ENCODE measurements at places on chromosomes 1 and 21.
A peak's percentile ranks its signal among the peaks of the same experiment; 100 is the strongest.

DNA sequence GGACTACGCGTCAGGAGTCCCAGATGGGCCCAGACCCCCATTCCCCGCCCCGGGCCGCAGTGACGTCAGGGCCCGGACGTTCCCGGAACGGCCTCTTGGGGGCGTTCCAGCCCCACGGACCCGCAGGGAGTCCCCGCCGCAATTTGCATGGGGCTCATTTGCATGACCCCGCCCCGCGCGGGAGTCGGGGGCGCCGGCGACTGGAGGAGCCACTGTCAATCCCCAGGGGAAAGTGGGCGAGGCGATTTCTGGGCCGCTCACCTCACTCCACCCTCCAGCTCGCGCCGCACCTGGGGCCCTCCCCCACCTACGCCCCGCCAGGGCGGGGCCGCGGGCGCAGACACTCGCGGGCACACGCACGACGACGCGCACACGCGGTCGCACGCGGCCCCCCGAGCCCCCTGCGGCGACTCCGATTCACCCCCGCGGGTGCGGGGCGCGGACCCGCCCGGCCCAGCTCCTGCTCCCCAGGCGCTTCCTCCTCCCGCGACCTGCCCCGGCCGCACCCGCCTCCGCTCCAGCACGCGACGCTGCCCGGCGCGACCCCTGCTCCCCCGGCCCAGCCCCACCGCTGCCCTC is 13.2 kb downstream of the AGRN start:
- peak; percentile 91 for DNase-seq

GRCh38 chr1:70487910-70488665 is 77.0 kb downstream of the CTH start:
- DNase-seq: peak; percentile 4

DNA sequence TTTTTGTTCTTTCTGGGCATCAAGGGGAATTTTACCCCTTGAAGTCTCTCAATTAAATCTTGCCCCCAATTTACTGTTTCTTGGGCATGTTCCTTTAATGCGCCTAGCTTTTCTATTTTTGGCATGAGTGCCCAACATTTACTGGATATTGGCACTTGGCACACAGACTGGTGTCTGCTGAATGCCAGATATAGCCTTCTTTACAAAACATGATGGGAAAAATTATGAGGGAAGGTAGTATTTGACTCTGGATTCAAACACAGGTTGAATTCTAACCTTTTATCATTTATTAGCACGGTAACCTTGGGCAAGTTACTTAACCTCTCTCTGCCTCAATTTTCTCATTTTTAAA is 88.3 kb upstream of the GPR52 start:
- no peak for DNase-seq

DNA sequence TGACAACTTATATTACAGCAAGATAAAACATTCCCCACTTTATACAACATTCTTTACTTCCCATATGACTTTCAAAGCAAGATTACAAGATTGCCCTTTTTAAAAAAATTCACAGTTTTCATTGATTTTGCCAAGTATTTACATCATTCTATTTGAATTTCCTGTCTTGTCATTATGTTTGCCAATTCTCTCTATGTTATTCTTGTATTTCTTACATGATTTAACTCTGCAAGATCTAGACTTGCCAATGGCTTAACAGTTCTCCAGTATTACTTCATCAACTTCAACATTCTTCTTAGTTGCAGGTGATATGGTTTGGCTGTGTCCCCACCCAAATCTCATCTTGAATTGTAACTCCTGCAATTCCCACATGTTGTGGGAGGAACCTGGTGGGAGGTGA is 31.6 kb downstream of the FMO4 start:
- no peak for DNase-seq

DNA sequence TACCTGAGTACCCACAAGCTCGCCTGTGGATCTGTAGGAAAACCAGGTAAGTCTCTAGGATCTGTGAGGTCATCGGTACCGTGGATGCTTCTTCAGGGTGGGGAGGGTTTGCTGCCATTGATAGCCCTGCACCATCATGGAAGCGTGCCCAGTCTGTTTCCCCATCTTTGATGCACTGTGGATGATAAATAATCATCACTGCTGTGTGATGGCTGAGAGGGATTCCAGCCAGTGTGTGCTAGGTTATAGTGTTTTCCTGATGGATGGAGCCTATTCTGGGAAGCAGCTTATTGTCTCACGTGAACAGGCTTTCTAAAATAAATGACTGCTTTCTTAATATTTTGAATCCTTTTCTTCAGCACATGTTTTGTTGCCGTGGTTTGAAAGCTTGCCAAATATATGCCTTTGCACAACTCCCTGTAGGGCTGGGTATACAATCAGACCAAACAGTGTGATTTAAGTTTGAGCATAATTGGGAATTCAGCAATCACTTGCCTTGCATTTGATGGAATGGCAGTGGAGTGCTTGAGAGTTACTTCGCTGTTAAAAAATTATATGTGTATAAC is 113.8 kb downstream of the CAMTA1 start:
- no peak for DNase-seq

DNA sequence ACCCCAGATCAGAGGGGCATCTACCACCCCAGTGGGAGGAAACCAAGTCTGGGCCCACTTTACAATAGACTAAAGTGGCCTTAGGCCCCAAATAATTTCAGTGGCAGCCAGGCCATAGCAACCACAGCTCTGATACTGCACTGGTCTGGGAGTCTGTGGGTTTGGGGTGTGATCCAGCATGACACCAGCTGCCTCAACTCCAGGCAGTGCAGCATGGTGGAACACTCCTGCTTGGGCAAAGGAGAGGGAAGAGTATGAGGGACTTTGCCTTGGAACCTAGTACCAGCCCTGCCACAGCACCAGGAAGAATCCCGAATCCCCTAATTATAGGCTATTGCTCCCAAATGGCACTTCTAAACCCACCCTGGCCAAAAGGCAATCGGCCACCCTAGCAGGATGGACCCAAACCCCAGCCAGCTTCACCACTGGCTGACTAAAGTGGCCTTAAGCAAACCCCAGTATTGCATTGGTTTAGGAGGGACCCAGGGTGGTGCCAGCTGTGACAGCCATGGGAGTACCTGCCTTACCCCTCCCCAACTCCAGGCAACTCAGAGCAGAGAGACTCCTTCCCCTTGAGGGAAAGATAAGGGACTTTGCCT is 47.1 kb downstream of the PACC1 start:
- no peak for DNase-seq

DNA sequence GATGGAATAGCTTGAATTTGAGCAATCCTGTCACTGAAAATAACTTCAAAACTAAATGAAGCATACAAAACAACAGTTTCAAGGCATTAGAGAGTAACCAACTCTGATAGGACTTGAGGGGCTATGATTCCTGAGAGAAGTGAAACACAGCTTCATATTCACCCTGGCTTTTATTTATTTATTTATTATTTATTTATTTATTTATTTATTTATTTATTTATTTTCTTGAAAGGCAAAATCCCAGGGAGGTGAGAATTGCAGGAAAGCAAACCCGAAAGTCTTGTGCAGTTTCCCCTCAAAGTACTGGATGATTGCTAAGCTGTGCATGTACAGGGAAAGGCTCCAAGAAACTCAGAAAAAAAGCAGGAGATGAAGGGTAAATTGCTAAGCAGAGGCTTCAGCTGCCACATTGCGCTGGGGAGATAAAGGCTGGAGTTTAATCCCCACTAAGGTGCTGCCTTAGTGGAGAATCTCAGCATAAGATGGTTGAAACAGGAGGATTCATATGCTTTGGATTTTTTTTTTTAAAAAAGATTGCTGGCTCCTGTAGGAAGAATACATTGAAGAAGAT is 72.9 kb upstream of the COL24A1 start:
- no peak for DNase-seq

- no peak for DNase-seq
Observed at GRCh38 chr1:55355549-55355948, 140.4 kb upstream of the USP24 start.

DNA sequence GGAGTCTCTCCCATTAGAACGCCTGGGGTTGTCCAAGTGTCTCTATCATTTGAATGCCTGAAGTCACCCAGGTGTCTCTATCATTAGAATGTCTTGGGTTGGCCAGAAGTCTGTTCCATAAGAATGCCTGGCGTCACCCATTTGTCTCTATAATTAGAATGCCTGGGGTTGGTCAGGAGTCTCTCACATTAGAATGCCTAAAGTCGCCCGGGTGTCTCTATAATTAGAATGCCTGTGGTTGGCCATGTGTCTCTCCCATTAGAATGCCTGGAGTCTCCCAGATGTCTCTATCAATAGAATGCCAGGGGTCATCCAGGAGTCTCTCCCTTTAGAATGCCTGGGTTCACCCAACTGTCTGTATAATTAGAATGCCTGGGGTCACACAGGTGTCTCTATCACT is 54.5 kb downstream of the RNF187 start:
- no peak for DNase-seq

DNA sequence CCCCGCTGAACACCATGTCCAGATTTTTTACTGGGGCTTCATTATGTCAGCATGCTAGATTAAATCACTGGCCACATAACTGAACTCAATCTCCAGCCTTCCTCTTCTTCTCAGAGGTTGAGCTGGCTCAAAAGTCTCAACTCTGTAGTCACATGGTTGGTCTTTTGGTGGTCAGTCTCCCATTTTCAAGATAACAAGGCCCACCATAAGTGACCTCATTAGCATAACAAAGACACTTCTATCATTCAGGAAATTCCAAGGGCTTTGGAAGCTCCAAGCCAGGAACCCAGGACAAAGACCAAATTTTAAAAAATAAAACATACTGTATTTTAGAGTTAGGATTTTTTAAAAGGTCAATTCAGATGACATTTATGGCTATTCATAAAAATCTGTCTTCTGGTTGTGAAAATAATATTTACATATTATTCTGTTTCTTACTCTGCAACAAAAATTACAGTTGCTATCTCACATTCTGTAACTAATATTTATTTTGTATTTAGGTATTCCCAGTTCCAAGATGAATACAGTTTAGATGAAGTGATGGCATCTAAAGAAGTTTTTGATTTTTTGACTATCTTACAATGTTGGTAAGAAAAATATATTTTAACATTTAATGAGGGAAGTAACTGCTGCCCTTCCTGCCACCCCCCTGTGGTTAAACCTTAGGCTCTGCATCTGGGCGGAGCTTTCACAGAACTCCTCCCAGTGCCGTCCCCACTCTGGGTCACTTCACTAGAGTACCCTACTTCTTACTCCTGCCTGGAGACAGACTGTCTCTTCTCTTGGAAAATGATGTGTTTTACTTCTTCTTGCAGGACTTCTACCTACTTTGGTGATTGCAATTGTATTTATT is 49.3 kb downstream of the SCP2 start:
- DNase-seq: no peak

DNA sequence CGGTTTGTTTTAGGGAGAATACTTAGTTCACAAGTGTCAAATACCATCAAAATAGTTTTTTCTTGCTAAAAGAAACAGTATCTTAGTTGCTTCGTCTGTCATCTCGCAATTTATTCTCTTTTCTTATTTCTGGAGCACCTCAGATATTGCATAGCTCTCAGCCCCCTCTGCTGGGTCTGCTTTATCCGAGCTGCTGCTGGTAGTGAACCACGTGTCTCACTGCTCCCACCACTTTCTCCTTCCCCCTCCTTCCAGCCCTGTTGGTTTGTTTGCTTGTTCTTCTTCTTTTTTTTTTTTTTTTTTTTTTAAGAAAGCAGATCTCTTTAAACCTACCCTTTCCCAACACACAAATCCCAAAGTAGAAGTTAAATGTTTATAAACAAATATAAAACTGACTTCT is 170.8 kb downstream of the EDEM3 start:
- DNase-seq: no peak
